ENCODE measurements at places on chromosomes 13 and 19. TPM values are rescaled to one million over a fixed set of nuclear protein-coding genes. Genes with fewer than 3 reads are reported as not detected.

DNA sequence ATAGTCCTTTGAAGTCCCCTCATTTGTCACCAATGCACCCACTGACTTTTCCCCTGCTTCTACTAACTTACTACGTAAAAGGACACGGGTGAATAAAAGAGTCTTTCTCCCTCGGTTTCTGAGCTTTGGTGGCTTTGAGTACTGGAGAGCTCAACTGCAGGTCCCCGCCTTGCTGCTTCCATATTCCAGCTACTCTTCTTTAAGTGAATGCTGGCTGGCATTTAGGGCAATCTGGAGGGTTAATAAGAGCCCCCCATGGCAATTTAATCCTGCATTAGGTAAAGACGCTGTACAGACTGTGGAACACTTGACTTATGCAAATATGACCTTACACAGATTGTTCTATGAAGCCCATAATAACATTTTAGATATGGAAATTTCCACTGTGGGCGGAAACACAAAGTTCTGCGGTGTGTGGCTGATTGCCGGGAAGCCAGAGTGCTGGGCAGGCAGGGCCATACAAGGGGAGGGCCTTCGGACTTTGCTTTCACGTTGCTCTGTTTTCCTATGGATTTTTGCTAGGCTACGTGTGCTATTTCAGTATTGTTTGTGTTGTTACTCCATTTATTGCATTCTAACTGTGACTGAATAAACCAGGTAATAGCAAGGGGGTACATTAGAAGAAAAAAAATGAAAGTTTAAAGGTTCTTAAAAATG is 97.5 kb downstream of the SLC10A2 start:
- H3K4me1 ChIP-seq, result no peaks in the 10 kb centered on the region
- no peak overlapping the region for H3K27ac ChIP-seq
- H3K4me3 ChIP-seq, result no peak overlapping the region
- peaks cover 2% of the 10 kb centered on the region for H3K27me3 ChIP-seq
- DNase-seq, result no peak

DNA sequence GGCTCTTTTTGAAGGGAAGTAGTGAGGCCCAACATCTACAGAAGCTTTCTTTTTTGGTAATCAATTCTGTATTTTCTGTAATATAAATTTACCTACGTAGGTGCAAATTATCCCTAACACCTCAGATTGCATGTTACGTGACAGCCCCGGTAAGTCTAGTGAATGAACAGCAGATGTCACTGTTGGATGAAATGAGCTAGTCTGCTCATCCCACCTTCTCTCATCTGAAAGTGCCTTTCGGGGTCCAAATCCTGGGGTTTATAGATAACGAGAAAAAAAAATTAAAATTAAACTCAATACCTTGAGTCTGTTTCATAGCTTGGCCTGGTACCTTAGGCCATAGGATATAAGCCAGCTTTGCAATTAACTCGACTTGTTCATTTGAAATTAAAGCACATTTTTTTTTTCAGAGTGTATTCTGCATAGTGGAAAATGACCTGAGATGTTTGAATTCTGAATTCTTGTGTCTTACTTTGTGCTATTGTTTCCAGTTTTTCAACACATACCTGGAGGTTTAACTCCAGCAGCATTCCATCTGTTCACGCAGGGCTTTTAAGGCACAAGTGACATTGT is 548.2 kb downstream of the GPC5 start:
- DNase-seq, result no peak
- H3K36me3 ChIP-seq, result no peaks in the 10 kb centered on the region
- H3K4me3 ChIP-seq, result no peak overlapping the region
- no peaks in the 10 kb centered on the region for H3K27me3 ChIP-seq
- no peak overlapping the region for H3K27ac ChIP-seq

DNA sequence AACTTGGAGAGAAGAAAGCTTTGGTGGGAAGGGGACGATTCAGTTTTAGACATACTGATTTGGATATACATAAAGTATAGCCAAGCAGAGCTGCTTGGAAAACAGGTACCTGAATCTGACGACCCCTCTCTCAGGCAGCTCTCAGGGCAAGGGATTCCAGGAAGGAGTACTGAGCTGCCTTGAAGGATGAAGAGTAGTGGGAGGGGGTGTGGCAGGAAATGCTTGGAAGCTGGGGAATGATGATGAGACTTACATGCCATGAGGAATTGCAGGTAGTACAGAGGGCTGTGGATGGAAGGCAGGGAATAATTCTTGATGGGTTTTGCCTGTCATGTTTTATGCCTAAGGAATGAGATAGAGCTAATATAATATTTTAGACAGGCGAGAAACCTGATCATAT is 38.7 kb downstream of the HTR2A start:
- H3K36me3 ChIP-seq, result no peaks in the 10 kb centered on the region
- H3K4me1 ChIP-seq, result no peaks in the 10 kb centered on the region
- peaks cover 19% of the 10 kb centered on the region for H3K27me3 ChIP-seq

GRCh38 chr13:21938636-21939035 is 267.8 kb downstream of the FGF9 start:
- DNase-seq, result no peak
- H3K36me3 ChIP-seq, result no peaks in the 10 kb centered on the region
- H3K4me3 ChIP-seq, result no peak overlapping the region

- no peaks in the 10 kb centered on the region for H3K36me3 ChIP-seq
- H3K4me3 ChIP-seq, result no peak overlapping the region
- H3K27ac ChIP-seq, result no peak overlapping the region
- DNase-seq, result no peak
- H3K4me1 ChIP-seq, result peaks cover 3% of the 10 kb centered on the region
- H3K27me3 ChIP-seq, result peaks cover 32% of the 10 kb centered on the region
Measured at GRCh38 chr19:45323671-45324081, 1.0 kb upstream of the CKM start.

- DNase-seq, result peak; percentile 43
- H3K27me3 ChIP-seq, result no peaks in the 10 kb centered on the region
- peak overlapping the region; percentile 39 for H3K4me3 ChIP-seq
Measured at GRCh38 chr19:53037101-53038097, 7.1 kb upstream of the ERVV-2 start.

- no peak for DNase-seq
- no peak overlapping the region for H3K27ac ChIP-seq
- peaks cover 5% of the 10 kb centered on the region for H3K27me3 ChIP-seq
- no peak overlapping the region for H3K4me3 ChIP-seq
- H3K4me1 ChIP-seq, result no peaks in the 10 kb centered on the region
Measured at GRCh38 chr13:43684963-43685725, 101.6 kb downstream of the ENOX1 start.

GRCh38 chr13:94030415-94031119 is 448.9 kb downstream of the DCT start:
- H3K27ac ChIP-seq, result no peak overlapping the region
- H3K27me3 ChIP-seq, result no peaks in the 10 kb centered on the region
- no peaks in the 10 kb centered on the region for H3K4me1 ChIP-seq
- H3K4me3 ChIP-seq, result no peak overlapping the region

GRCh38 chr19:54391589-54392061 is 23.6 kb upstream of the TTYH1 start:
- H3K36me3 ChIP-seq, result no peaks in the 10 kb centered on the region
- H3K4me3 ChIP-seq, result no peak overlapping the region
- peaks cover 36% of the 10 kb centered on the region for H3K4me1 ChIP-seq
- no peak for DNase-seq
- peaks cover 15% of the 10 kb centered on the region for H3K27me3 ChIP-seq

GRCh38 chr19:13629687-13630357 is 123.5 kb upstream of the CACNA1A start:
- no peaks in the 10 kb centered on the region for H3K36me3 ChIP-seq
- H3K27ac ChIP-seq, result no peak overlapping the region
- DNase-seq, result no peak
- H3K4me3 ChIP-seq, result no peak overlapping the region
- H3K27me3 ChIP-seq, result peaks cover 10% of the 10 kb centered on the region
- no peaks in the 10 kb centered on the region for H3K4me1 ChIP-seq

DNA sequence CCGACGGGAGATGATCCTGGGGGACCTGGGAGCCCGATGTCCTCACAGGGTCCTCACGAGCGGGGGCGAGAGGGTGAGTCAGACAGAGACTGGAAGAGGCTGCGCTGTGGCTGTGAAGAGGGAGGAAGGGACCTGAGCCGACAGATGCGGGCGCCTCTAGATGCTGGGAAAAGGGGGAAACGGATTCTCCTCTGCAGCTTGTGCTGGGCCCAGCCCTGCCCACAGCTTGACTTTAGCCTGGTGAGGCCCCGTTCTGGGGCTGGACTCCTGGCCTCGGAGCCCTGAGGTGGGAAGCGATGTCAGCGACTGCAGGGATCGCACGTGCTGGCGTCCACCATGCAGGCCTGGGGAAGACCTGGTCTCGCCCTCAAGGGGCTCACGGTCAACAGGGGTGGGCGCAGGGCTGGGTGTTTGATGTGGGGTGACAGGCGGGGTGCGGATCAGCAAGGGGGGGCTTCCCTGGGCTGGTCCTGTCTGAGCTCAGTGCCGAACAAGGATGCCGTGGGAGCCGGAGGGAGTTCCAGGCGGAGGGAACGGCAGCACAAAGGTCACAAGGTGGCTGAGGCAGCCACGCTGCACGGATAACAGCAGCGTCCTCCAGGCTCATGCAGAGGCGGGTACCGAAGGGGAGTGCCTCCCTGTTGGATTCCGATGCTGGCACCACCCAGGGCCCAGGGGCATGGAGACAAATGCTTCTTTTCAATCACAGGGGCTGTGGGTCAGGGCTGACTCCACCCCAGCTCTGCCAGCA is 31.8 kb downstream of the PIP5K1C start:
- no peak for DNase-seq
- H3K27me3 ChIP-seq, result no peaks in the 10 kb centered on the region
- no peak overlapping the region for H3K4me3 ChIP-seq
- peaks cover 8% of the 10 kb centered on the region for H3K36me3 ChIP-seq

The CEBPA gene
- 0.23 TPM for total RNA-seq

DNA sequence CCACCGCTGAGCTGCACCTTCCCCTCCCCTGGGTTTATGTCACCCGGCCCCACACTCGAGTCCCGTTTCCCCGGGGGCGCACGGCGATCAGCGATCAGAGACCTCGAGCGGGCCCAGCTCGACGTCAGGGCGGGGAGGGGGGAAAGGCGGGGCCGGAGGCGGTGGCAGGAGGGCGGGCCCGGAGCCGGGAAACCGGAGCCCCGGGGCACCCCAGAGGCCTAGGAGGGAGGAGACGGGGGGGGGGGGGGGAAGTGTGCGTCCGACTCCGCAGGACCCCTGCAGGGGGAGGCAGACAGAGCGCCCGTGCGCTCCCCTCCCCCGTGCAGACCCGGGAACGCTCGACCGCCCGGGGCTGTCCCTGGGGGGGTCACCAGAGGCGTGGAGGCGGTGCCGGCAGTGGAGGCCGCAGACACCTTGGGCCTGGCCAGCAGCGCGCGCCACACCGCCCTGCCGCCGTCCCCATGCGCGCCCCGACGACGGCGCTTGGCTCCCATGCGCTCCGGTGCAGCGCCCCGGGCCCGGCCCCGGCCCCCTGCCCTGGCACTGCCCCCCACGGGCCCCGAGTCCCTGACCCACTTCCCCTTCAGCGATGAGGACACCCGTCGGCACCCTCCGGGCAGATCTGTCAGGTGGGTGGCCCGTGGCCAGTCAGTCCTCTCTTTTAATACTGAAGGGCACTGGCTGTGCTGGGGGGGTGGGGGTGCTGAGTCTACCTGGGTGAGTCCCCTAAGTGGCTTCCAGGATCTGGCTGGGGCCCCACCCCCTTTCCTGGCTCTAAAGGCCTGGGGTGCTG is 11.8 kb downstream of the PDE4A start:
- peak; percentile 75 for DNase-seq
- H3K36me3 ChIP-seq, result peaks cover 17% of the 10 kb centered on the region
- H3K27me3 ChIP-seq, result peaks cover 6% of the 10 kb centered on the region
- H3K4me3 ChIP-seq, result peak overlapping the region; percentile 80
- H3K27ac ChIP-seq, result peak overlapping the region; percentile 96

The C19orf25 gene
- 48.9 TPM for total RNA-seq

DNA sequence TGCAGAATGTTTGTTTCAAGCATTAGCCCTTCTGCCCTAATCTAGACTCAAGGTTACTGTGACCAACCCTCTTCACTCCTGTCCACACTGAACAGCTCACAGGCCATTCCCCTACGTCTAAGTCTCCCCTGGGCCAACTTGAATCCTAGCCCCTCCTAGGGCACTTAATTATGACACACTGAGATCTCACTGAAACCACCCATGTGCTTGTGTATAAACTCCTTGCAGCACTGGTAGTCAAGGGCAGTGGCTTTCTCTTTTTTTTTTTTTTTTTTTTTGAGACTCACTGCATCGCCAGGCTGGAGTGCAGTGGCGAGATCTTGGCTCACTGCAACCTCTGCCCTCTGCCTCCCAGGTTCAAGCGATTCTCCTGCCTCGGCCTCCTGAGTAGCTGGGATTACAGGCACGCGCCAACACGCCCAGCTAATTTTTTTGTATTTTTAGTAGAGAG is 1.9 kb upstream of the AKT2 start:
- no peak overlapping the region for H3K4me3 ChIP-seq
- peak overlapping the region; percentile 78 for H3K27ac ChIP-seq
- no peak for DNase-seq

The ZNF565 gene
- 1.6 TPM for total RNA-seq

DNA sequence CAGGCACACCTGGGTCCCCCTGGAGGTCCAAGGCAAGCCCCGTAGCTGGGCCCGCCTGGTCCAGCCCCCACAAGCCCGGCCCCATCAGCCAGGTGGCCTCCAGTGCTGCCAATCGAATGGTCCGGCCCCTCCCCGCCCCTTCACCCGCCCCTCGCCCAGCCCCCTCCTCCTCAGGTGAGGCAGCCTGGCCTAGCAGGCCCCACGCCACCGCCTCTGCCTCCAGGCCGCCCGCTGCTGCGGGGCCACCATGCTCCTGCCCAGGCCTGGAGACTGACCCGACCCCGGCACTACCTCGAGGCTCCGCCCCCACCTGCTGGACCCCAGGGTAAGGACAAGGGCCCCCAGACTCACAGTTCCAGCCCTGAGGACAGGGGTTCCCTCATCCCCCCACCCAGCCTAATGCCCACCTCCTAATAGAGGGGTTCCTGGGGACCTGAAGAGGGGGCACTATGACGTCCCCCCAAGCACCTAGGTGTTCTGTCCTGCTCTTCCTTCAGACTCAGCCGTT is at the start of gene HPN:
Gene HPN (plus strand): TSS at position 174 of the 508 bp plus-strand sequence. CDS start 786 bp downstream, outside the sequence.
- peaks cover 17% of the 10 kb centered on the region for H3K4me1 ChIP-seq
- H3K27me3 ChIP-seq, result peaks cover 14% of the 10 kb centered on the region
- no peak within 1 kb of the TSS for H3K4me3 ChIP-seq
- H3K27ac ChIP-seq, result no peak within 1 kb of the TSS

The TPT1 gene
- total RNA-seq, result 3,198 TPM

DNA sequence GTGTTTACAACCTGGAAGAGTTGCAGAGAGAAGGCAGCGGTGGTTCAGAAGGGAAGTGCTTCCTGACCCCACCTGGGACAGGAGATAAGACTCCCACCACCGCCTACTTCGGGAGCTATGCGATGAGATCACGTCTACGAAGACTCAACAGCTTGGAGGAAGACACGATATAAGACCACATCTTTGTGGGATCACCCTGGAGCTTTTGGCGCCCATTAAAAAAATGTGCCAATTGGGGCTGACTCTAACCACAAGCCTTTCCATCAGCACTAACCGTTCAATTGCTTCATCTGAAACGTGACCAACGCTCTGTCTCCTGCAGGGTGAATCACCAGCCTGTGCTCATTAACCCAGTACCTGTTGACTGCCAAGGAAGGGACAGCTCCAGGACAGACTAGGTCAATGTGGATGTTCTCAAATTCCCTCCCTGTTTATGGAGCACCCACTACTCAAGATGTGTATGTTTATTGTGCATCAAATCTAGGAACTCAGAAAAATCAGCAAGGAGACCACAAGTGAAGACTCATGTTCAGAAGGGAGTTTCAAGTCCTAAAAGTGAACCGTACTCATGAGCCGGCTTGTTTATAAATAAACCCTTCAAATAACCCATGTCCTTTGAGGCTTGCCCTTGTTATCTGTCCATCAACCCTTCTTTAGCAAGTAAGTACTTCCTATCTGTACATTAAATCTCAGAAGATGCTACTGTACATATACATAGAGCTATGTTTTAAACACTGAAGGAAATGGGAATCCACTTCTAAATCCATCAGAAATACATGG is 67.5 kb downstream of the LATS2 start:
- no peaks in the 10 kb centered on the region for H3K4me1 ChIP-seq
- no peaks in the 10 kb centered on the region for H3K36me3 ChIP-seq
- no peak for DNase-seq
- H3K27me3 ChIP-seq, result peaks cover 2% of the 10 kb centered on the region
- H3K27ac ChIP-seq, result no peak overlapping the region
- no peak overlapping the region for H3K4me3 ChIP-seq

All from activated CD8-positive, alpha-beta memory T cell treated with anti-CD3 and anti-CD28 coated beads, Interleukin-2, amount 10 ng/mL, durations not matched to agents 7 days and 5 days (primary cell).